ENCODE measurements at places on chromosomes 12 and 14.

DNA sequence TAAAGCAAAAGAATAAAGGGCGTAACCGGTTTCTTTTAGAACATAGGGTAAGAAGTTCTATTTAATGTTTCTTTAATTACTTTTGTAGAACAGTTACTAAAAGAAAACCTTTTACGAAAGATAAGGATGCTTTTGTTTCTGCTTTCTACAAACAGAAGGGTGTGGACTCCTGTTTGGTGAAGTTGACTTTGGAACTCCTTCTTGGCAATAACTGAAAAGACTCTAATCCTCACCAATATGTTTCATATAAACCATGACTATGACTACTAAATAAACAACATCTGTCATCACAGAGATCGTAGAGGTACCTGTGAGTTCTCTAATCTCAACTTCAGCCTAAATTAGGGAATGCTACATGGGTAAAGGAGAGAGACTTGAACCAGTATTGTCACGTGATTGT lies 210.8 kb upstream of the FLRT2 start:
- DNase-seq = no peak

DNA sequence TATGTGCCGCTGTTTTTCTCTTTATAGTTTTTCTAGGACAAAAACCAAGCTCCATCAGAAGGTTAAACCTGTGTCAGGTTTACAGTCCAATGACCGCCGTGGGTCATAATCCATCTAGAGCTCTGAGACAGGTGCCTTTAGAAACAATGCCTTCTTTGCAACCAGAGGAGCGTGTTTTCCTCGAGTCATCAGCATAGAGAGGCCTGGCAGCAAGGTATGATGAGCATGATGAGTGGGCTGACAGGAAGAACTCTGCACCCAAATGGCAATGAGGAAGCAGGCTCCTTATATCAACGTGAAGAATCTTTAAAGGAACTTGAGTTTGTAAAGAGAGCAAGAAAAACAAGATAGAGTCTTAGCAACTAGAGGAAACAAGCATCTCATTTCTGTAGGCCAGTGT lies 60.5 kb upstream of the NUDT4 start:
- no peak for DNase-seq

DNA sequence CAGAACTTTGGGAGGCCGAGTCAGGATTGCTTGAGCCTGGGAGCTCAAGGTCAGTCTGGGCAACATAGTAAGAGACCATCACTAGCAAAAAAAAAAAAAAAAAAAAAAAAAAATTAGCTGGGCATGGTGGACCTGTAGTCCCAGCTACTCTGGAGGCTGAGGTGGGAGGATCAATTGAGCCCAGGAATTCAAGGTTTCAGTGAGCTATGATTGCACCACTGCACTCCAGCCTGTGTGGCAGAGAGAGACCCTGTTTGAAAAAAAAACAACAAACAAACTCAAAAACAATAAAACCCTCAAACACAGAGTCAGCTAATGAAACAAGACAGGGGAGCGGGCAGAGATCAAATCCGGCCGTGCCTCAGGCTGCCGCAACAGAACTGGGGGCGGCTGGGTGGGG lies 41.7 kb upstream of the DLK1 start:
- DNase-seq = no peak

DNA sequence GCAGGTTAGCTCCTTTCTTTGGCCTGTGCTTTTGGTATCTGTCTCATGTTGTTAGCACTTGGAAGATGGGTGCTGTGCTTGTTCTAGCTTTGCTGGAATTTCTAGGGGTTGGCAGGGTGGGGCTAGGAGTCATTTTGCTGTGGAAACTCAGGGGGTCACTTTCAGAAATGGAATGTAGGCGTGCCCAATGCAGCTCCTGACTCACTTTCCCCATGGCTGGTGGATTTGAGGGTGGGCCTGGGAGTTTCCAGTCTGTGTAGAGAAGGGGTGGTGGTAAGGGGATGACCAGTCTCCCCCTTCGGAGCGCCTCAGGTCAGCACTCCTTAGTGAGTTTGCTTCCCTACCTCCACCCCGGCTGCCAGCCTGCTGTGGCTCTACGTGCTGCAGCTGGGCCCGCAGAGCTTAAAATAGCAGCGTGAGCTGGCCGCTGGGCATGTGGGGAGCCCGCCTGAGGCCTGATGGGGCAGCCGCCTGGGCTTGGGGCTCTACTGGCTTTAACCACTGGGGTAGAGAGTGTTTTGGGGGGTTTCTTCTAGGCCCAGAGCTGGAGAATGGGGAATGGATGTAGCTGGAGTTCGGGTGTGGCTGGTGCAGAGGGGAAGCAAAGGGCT lies 108.2 kb downstream of the TSPAN9 start:
- no peak for DNase-seq

- DNase-seq = no peak
Measured at GRCh38 chr12:65084579-65084978, 36.5 kb downstream of the WIF1 start.
